ENCODE measurements at places on chromosomes 11 and 22.
A peak's percentile ranks its signal among the peaks of the same experiment; 100 is the strongest.

DNA sequence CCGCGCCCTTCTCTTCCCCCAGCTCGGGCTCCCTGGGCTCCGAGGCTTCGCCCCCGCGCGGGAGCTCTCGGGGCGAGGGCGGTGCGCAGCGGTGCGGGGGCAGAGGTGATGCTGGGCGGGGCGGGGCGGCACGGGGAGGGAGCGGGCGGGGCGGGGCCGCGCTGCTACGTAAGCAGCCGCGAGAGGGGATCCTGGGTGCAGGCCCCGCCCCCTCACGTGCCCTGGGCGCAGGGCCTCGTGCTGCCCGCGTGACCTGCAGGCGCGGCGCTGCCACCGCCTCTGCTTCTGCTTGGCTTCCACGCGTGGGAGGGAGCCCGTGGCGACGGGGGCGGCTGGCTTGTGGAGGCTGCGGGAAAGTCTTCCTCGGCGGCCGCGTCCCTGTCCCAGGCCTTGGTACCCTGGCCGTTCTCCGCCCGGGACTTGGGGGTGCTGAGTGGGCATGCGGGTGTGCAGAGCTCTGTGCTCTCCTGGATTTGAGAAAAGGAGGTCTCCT lies 132.6 kb upstream of the HSD17B12 start:
- DNase-seq: peak; percentile 8

DNA sequence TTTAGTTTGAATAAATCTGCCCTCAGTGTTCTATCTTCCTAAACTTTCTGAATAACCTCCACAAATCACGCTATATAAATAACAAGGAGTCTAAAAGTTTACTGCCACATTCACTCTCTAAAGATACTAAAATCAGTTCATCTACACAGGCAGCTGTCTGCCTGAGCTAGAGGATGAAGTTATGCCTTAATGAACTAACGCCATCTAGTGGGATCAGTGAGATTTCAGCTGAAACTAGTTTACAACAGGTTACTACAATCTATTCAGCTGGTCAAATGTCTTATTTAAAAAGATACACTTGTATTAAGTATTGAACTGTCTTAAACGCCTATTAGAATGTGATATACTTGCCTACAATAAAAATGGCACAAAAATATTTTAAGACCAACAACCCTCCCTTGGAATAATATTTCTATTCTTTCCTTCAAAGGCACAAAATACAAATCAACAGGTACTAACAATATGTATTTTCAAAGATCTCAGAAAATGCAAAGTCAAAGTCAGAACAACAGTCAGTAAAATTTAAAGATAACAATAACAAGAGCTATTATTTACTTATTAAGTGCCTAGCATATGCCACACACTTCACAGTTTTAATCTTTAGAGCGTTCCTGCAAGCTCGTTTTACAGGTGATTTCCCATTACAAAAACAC lies 84.1 kb downstream of the LARGE2 start:
- no peak for DNase-seq

DNA sequence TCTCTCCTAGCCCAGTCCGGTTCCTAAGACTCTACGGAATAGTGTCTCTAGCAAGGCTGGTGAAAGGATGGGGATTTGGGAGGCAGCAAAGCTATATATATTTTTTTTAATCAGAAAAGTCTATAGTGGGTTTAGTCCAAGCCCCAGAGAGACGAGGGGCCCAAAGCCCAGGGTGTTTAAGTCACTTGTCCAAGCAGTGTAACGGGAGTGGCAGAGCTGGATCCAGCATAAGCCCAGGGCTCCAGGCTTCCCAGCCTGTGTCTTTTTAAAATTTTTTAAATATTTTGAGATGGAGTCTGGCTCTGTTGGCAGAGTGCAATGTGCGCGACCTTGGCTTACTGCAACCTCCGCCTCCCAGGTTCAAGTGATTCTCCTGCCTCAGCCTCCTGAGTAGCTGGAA lies 6.8 kb downstream of the GRIK4 start:
- no peak for DNase-seq

- no peak for DNase-seq
These were observed 71.9 kb downstream of the NFAM1 start for GRCh38 chr22:42360348-42360747.

GRCh38 chr22:46954781-46955180 lies 192.3 kb downstream of the TBC1D22A start:
- no peak for DNase-seq

DNA sequence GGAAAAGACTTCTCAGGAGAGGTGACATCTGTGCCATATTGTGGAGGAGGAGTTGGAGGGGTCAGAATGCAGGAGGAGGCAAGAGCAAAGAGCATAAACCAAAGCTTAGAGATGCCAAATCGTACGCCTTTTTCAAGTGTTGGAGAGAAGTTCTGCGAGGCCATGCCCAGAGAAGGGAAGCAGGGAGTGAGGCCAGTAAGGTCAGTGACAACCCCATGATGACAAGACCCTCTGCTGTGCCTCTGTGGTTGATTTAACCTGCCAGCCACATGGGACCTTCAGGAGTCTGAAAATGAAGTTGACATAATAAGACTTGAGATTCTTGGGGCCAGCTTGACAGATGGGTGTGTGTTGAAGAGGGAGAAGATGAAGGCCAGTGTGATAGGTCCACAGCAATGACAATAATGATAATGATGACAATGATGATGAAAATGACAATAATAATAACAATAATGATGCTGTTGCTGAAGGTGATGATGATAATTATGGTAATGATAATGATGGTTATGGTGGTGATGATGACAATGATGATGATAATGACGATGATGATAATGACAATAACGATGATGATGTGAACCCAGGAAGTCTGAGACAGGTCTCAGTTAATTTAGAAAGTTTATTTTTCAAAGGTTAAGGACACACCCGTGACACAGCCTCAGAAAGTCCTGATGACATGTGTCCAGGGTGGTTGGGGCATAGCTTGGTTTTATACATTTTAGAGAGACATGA lies 152.6 kb upstream of the B3GAT1 start:
- no peak for DNase-seq

DNA sequence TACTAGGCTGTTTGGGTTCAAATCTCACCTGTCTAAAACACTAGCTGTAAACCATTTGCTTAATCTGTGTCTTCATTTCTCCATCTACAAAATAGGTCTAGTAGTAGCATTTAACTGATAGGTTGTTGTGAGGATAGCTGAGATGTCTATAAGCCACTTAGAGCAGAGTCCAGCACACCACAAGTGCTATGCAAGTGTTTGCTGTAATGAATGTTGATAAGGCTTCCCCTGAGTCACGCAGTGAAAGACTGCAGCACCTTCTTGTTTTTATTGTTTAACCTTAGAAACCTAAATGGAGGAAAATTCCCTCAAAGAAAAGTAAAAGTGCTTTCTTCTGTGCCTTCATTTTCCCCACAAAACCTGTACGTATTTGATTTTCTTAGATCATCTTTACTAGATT lies 23.1 kb upstream of the LDHA start:
- no peak for DNase-seq

- DNase-seq: no peak
These were observed 1.3 kb downstream of the PACS1 start for GRCh38 chr11:66071381-66071801.

- DNase-seq: peak; percentile 44
These were observed 2.1 kb upstream of the DMC1 start for GRCh38 chr22:38572065-38572464.

DNA sequence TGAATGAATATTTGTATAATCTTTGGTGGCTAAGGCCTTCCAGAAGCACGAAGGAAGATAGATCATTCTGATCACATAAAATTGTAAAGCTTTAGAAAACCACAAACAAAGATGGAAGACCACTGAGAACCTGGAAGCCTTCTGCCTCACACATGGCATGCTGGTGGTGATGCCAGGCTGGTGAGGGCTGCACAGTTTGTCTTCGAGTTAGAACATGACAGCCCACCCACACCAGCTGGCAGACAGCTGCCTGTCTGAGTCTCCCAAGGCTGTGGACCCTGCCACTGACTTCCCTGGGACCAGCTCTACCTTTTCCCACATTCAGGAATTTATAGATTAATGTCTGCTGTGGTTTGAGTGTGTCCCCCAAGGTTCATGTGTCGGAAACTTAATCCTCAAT lies 48.8 kb upstream of the B3GAT1 start:
- DNase-seq: no peak

DNA sequence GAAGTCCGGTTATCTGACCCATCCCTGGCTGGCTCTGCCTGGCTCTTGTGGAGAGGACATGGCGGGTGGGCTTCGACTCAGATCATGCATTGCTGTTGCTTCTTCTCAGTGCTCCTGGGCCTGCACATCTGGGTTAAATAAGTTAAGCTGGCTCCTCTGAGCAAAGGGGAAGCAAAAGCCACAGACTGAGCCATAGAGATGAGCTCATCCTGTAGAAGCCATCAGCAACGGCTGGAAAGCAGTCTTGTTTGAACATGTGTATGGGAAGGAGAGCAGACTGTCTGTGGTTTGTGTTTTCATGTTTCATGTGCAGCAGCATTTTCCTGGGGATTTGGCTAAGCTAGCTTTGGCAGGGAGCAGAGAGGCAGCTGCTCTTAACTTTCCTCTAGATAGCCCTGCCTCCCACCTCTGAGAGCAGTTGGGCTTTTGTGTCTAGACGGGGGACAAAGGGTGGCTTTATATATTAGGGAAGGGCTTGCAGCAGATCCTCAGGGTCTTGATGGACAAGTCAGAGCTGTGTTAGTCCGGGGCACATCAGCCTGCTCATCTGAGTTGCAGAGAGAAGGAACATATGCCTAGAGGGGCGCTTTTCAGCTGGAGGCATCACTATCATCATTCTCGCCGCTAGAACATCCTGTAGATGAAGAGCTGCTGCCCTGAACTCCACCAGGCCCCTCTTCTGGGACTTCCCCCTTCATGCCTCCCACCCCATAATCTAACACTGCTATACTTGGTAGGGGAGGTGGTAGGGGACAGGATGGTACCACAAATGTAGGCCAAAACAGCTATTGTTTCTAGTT lies 14.9 kb downstream of the DCPS start:
- DNase-seq: no peak

DNA sequence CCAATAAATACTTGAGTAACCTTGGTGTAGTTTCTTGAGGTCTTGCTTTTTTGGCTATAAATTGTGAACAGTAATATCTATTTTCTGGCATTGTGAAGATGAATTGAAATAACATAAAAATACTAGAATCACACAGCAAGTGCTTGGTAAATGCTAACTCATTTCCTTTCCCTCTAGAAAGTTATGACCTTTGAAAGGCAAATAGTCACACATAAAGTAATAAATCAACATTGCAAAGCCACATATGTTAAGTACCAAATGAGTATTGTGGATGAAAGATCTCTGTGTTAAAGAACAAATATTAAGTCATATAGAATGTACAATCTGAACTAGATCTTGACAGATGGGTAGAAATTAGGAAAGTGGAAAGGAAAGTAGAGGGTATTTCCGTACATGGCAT lies 559.6 kb upstream of the CCDC90B start:
- DNase-seq: no peak

GRCh38 chr11:34458525-34458924 lies 19.8 kb downstream of the CAT start:
- DNase-seq: no peak

- no peak for DNase-seq
These were observed 4.2 kb downstream of the ALDH3B1 start for GRCh38 chr11:68014157-68014946.

- no peak for DNase-seq
These were observed 55.1 kb downstream of the RBMXL2 start for GRCh38 chr11:7143908-7144307.

DNA sequence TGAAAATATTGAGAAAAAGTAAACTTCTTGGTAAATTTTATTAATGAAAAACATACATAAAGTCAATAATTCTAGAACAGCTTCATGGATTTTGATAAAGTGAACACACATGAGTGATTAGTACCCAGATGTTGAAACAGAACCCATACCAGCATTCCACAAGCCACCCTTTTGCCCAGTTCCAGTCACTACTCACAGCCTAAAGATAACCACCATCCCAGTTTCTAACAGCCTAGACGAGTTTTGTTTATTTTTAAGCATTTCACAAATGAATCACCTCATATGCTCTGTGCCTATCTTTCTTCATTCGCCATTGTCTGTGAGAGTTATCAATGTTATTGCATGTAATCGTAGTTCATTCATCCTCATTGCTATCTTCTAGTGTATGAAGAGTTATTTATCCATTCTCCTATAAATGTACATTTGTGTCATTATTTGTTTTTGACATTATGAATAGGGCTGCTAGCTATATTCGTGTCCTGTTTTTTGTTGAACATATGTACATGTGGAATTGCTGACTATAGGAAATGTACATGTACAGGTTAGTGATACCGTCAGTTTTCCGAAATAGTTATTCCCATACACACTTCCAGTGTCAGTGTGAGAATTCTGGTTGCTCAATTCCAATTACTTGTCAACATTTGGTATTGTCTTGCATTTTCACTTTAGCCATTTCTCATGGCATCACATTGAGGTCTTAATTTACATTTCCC lies 44.5 kb upstream of the TEAD1 start:
- no peak for DNase-seq

Measured in stimulated activated CD4-positive, alpha-beta T cell treated with anti-CD3 and anti-CD28 coated beads, Interleukin-1b, Interleukin-23, amount 100 ng/mL, for 4 hours (primary cell).